Activated naive CD4-positive, alpha-beta T cell treated with anti-CD3 and anti-CD28 coated beads, Interleukin-2, amount 50 U/mL, for 16 hours (primary cell): ENCODE measurements at places on chromosomes 1 and 21.

DNA sequence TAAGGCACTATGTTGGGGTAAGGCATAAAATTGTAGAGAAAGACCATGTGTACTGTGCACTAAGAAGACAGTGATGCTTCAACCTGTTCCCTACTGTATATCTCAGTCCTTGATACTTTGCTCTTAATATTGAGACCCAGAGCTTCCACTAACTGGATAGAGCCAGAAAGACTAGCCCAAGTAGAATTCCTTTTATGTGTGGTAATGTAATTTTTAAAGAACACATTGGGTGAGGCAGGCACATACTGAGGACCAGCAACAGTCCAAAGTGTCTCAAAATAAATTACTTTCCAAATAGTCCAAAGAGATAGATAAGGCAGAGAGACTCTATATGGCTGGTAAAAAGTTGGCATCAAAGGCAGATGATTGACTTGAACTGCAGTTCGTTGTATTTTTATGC lies 31.4 kb upstream of the MROH9 start:
- no peak for DNase-seq

DNA sequence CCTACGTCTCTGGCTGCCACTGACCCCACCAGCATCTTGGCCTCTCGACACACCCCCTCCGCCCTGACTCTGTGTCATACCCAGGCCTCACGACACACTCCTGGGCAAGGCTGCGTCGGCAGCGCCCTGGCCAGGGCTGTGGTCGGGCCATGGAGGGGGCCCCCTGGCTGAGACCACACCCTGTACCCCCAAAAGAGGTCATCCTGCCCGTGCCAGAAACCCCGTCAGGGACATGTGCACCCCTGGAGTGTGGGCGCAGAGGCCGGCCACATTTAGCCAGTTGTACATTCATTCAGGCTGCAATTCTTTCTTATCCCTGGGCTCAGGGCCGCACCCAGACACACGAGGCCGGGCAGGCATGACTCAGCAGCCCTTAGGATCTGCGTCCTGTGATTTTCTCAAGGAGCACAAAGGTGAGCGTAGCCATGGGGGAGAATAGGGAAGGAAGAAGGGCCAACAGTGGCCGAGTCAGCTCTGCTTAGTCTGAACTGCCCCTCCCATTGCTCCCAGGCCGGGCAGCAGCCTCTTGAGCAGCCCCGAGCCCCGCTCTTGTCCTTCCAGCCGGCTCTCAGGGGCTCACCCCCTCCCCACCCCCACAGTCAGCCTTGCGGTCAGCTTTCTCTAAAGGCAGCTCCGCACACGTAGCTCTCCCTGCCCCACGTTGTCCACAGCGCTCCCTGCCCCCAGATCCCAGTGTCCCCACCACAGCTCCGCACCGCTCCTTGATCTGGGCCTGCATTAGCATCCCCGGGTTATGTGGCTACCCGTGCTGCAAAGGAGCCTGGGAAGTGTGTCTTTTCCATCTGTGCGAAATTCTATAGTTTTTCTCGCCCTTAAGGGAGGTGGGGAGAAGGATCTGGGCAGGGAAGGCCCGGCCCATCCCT lies 7.9 kb downstream of the CSTB start:
- no peak for DNase-seq

DNA sequence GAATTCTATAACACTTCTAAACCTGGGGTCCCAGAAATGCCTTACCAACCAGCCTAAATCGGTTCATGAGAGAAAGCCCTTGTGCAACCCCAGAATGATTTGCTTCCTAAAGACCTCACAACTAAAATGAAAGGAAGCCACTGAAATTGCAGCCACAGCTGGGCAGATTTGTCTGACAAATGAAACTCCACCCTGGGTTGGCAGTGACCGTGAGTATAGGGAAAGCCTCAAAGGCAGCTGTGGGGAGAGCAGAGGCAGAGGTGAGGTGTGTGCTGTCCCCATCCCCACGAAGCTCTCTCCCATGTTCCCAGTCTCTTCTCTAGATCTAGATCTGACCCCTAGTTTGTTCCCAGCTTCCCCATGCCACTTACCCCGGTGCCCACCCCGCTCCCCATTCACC lies 23.1 kb downstream of the RHBDL2 start:
- DNase-seq: no peak

GRCh38 chr1:185267701-185268100 lies 49.3 kb downstream of the IVNS1ABP start:
- no peak for DNase-seq

GRCh38 chr1:227766015-227766634 lies 30.9 kb downstream of the SNAP47 start:
- DNase-seq: peak; percentile 34

DNA sequence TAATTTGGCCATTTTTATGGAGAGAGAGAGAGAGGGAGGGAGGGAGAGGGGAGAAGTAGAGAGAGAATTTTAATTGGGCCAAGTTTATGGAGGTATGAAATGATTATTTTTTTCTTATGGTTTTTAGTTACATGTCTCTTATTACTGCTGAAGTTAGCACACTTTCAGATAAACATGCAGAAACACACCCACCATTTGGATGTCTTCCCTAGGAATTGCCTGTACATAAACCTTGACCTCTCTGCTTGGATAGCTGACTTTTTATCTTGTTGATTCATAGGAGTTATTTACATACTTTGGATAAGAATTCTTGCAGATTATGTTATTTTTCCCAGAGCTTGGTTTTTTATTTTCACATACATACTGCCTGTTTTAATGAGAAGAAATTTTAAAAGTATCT lies 310.2 kb upstream of the ADAMTS5 start:
- DNase-seq: no peak

GRCh38 chr1:212688341-212689047 lies 11.1 kb downstream of the BATF3 start:
- DNase-seq: no peak

DNA sequence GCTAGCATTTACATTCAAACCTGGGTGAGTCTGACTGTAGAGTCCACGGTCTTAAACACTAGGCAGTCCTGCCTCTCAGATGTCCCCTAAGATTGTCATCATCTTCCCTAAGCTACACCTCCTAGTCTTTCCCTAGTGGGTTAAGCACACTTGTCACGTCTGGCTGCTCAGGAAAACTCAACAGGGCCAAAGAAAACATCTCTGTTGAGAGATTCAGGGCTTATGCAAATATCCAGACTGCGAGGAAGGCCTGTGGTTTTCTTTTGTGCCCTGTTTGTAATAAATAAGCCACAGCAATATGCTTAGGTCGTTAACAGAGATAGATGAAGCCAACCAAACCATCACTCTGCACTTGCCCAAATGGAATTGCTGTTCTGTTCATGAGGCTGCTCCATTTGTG lies 472.6 kb upstream of the DEPDC1 start:
- no peak for DNase-seq

DNA sequence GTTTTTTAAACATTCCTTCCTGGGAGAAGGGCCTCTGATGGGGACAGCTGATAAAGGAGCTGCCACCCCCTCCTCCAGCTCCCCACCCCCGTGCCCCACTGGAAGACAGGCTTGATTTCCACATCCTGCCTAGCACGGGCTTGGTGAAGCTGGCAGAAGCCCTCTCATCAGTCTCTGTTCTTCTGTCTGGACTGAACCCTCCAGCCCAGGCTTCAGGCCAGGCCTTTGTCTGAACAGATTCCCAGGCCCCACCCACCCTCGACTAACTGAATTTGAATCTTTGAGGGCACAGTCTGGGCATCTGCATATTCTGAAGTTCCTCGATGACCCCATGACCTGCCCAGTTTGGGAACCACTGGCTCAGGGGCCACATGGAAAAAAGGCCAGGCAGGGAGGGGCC lies 75.3 kb downstream of the CD58 start:
- no peak for DNase-seq

- DNase-seq: no peak
Measured at GRCh38 chr1:157099633-157100009, at the start of gene ETV3L. Gene ETV3L (minus strand): TSS chr1:157099808. CDS start chr1:157099523, 285 bp downstream.

- no peak for DNase-seq
Measured at GRCh38 chr1:163213626-163214025, 10.9 kb upstream of the RGS5 start.

DNA sequence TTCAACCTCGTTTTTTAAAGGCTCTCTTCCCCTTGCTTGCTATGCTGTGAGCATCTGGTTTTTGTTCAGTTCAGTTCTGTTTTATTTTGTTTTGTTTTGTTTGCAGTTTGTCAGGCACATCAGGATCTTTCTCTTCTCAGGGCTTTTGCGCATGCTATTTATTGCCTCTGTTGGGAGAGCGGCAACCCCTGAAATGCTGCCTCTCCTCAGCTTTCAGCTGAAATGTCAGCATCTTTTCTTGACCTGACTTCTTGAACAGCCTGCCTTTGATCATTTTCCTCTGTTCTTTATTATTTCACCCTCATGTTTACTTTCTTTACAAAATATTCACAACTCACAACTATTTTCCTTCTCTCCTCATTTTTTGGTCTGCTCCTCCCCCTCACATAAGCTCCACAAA lies 50.4 kb upstream of the RC3H1 start:
- DNase-seq: no peak

DNA sequence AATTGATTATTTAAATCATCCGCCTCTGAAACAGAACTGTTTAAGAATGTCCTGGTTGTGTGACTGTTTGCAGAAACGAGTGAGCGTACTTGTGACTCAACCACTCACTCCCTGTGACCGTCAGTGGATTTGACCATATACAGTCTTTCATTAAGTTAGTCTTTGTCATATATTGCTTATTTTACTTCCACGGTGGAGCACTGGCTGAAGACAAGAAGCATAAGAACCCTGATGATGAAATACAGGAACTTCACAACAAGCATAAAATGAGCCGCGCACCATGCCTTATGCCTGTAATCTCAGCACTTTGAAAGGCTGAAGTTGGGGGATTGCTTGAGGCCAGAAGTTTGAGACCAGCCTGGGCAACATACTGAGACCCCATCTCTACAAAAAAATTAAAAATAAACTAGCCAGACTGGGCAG lies 194.0 kb downstream of the TOMM20 start:
- DNase-seq: no peak

DNA sequence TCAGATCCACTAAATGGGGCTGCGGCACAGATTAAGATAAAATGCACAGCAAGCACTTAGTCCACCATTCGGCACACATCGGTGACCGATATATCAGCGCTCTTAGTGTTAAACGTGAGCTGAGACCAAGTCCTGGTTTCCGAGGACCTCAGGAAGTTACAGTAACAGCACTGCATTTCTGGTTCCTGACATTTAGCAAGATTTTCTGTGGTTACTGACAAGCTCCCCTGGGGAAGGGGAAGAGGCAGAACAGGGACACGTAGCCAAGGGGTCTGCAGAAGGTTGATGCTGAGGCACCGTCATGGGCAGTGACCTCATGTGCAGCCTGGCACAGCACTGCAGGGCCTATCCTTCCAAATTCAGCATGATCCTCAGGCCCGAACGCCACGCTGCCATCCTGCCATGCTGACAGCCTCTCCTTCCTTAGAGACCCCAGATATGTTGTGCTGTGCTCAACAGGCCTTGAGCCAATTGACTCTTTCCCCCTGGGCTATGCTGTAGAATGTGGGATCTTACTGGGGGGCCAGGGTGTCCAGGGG lies 13.4 kb upstream of the PEF1 start:
- no peak for DNase-seq

DNA sequence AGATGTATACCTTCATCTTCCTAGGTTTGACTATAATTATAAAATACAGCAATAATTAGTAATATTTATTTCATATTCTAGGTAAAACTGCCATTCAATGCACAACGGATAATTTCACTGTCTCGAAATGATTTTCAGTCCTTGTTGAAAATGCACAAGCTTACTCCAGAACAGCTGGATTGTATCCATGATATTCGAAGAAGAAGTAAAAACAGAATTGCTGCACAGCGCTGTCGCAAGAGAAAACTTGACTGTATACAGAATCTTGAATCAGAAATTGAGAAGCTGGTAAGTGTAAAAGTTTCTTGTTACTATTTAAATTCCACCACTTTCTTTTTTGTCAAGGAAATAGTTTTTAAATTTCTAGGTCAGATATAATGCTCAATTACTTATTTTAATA lies 30.7 kb downstream of the BACH1 start:
- no peak for DNase-seq

DNA sequence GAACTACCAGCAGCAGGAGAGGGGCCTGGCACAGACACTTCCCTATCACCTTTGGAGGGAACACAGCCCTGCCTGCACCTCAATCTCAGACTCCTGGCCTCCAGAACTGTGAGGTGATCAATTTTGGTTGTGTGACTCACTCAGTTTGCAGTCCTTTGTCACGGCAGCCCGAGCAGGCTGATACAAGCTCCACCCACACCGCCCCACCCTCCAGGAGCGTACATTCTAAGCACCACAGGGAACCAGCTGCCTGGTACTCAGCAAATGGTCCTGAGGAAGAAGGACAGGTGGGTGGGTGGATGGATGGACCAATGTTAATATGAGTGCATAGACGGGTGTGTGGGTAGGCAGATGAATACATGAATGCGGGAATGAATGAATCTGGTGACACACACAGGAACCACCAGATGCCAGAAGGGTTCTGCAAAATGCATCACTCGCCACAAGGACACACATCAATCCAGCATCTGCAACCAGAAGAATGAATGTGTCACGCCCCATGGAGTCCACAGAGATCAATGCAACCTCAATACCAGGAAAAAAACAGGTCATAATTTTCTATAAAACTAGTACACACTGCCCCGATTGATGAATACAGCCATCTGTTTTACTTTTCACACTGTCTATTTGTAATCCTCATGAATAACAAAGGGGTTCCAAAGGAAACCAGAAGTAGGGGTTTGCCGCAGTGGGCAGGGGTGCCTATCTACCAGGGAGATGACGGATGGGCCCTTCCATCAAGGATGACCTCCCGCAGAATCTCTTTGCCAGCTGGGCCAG lies 284.5 kb downstream of the NPHP4 start:
- no peak for DNase-seq

GRCh38 chr1:83596331-83596730 lies 402.6 kb downstream of the TTLL7 start:
- no peak for DNase-seq

DNA sequence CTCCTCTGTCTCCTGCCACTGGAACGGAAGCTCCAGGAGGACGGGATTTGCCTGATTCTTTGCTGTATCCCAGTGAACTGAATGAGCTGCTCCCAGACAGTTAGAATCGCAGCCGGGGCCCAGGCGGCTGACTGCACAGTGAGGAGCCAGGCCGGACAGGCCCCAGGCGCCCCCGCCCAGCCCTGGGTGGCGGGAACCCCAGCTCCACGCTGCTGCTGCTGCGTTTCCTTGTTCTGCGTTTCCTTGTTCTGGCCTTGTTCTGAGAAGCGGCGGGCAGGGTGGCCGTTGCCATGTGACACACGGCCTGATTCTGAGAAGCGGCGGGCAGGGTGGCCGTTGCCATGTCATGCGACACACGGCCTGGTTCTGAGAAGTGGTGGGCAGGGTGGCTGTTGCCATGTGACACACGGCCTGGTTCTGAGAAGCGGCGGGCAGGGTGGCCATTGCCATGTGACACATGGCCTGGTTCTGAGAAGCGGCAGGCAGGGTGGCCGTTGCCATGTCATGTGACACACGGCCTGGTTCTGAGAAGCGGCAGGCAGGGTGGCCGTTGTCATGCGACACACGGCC lies 56.2 kb downstream of the SLC37A1 start:
- no peak for DNase-seq

DNA sequence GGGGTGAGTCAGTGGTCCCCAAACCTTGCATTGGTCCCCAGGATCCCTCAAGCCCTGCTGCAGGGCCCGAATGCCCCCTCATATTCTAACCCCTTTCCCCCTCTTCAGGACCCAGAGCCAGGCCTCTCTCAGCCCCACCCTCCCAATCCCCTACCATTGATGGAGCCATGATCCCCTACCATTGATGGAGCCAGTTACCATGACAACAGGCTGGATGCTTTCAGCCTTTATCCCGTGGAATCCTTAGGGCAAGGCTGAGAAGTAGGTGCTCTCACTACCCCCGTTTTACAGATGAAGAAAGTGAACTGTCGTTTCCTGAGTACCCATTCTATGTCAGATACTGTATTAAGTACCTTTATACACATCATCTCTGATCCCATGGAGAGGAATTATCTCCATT lies 70.8 kb downstream of the EPHB2 start:
- DNase-seq: no peak
